Ovary (tissue), 10 donors: ENCODE measurements at places on chromosomes 2 and 18. TPM values are rescaled to one million over a fixed set of nuclear protein-coding genes. Genes with fewer than 3 reads are reported as not detected.

DNA sequence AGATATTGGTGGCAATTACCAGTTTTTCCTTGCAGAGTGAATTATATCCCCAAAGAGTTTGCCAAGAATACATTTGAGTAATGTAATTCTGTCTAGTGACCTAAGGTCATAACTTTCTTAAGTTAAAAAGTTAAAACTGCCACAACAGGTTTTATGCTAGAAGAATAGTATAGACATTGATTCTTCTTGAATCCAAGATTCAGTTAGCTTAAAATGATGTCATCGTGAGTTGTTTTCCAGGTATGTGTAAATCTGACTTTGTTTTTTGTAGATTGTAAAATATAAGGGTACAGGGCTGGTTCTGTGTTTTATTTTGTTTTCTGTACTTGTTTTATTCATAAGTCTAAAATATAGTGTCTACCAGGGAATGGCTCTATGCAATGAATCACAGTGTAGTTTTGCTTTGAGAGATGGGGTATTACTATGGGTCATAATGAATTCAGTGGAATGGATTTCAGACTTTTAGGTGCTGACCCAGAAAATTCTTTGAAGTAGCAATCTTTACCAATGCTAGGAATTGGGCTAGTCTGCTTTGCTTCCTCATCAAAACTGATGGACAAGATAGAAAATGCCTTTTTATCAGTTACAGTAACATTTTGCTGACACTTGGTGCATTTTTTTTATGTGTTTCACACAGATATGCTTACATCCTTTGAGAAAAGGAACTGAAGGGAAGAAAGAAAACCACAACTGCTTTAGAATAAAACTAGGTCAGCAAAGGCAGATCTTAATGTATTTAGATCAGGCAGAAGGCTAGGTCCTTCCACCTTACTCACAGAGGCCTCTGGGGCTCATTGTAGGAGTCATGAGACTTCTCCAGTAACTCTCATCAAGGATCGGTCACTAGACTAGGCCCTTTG is 20.8 kb upstream of the MGAT5 start:
- H3K27ac ChIP-seq, result no peak overlapping the region
- no peaks in the 10 kb centered on the region for H3K27me3 ChIP-seq
- no peak for DNase-seq
- no peaks in the 10 kb centered on the region for H3K36me3 ChIP-seq
- no peak overlapping the region for H3K4me3 ChIP-seq

The MOCOS gene
- total RNA-seq, result 12.6 TPM

DNA sequence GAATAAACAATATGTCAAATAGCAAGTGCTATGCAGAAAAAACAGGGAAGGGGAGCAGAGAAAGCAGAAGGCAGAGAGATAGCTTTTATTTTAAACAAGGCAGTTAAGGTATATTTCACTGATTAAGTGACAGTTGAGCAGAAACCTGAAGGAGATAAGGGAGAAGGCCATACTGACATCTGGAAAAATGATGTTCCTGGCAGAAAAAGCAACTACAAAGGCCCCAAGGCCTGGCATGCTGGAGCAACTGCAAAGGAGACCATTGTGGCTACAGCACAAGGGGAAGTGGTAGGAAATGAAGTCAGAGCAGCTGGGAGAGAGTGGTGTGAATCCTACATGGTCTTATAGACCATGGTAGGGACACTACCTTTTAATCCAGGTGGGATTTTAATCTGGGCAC is 8.9 kb upstream of the PCBP1 start:
- no peaks in the 10 kb centered on the region for H3K4me1 ChIP-seq
- no peaks in the 10 kb centered on the region for H3K36me3 ChIP-seq
- no peak overlapping the region for H3K27ac ChIP-seq

The ASPRV1 gene
- 3.9 TPM for total RNA-seq

The GPR17 gene
- not detected for total RNA-seq

- no peaks in the 10 kb centered on the region for H3K36me3 ChIP-seq
- no peak overlapping the region for H3K27ac ChIP-seq
- no peak overlapping the region for H3K4me3 ChIP-seq
- H3K27me3 ChIP-seq, result no peaks in the 10 kb centered on the region
These were observed 34.9 kb downstream of the ARHGAP28 start for GRCh38 chr18:6764382-6764781.

GRCh38 chr18:55515214-55515613 is 72.8 kb downstream of the TCF4 start:
- no peaks in the 10 kb centered on the region for H3K4me1 ChIP-seq
- DNase-seq, result no peak
- no peaks in the 10 kb centered on the region for H3K27me3 ChIP-seq
- no peak overlapping the region for H3K4me3 ChIP-seq
- no peak overlapping the region for H3K27ac ChIP-seq
- H3K36me3 ChIP-seq, result no peaks in the 10 kb centered on the region

The IL1R2 gene
- 3.7 TPM for total RNA-seq

- no peaks in the 10 kb centered on the region for H3K36me3 ChIP-seq
- no peak overlapping the region for H3K27ac ChIP-seq
- DNase-seq, result no peak
- H3K27me3 ChIP-seq, result no peaks in the 10 kb centered on the region
These were observed 118.8 kb downstream of the ZNF516 start for GRCh38 chr18:76376225-76376624.

The TSPYL6 gene
- total RNA-seq, result not detected

DNA sequence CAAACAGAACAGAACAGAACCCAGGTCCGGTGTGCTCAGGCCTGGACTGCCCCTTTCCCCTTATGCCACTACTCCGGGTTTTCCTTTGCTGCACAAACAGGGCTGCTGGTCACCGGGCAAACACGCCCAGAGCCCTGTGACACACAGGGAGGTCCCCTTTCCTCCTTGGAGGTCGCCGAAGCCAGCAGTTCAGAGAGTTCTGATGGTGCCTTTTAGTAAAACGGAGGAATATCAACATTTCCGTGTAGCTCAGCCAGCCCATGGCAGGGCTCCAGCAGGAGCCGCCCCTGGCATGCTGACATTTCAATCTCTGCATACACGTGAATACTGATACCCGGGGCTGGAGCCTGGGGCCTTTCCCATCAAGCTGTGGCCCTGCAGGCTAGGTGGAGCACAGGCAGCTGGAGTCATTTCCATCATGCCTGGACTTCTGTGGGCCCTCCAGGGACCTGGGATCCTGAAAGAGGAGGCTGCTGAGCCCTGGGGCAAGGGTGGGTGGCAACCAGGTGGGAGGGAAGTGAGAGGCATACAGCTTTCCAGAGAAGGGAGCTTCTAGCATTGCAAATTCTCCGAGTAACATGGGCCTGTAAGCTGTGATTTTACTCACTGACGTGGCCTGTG is 91.4 kb upstream of the PXDN start:
- DNase-seq, result no peak
- no peaks in the 10 kb centered on the region for H3K27me3 ChIP-seq
- no peak overlapping the region for H3K27ac ChIP-seq
- H3K36me3 ChIP-seq, result no peaks in the 10 kb centered on the region
- no peaks in the 10 kb centered on the region for H3K4me1 ChIP-seq

The SYT4 gene
- total RNA-seq, result 7.4 TPM

The MRPL53 gene
- total RNA-seq, result 21.9 TPM
